ENCODE measurements at places on chromosomes 13 and 19. TPM values are rescaled to one million over a fixed set of nuclear protein-coding genes. Genes with fewer than 3 reads are reported as not detected.

DNA sequence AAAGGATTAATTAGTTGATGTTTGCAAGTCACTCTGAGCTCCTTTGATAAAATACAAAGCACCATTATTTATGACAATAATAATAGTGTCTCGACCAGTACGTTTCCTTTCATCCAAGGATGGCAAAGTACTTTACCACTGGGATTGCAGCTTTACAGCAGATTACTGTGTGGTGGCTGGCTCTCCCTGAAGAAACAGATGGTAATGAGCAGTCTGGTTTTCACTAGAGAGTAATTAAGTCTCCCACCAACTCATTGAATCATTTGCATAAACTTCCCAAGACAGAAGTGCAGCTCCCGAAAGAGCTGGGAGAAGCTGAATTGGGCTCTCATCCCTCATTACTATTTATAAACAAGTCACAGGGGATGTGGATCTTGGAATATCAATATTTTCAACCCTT, 48.7 kb downstream of the KLF5 start:
- no peak for DNase-seq

GRCh38 chr13:35733827-35734226, 257.3 kb upstream of the MAB21L1 start:
- DNase-seq: no peak

DNA sequence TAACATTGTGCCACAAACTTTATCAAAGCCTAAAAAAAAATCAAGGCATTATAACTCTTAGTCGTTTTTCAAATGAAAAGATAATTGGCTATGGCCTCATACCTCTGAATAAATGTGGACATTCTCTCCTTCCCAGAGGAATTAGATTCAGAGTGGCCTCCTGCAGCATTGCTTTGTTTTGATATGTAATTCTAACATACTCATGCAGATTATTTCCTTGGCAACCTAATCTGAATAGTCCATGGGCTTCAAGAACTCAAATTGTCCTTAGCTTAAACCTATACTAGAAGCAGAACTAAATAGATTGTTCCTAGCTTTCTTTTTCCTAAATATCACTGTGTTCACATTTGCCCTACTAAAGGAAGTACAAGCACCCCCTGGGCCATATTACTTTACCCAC, 1146.9 kb downstream of the OLFM4 start:
- no peak for DNase-seq

GRCh38 chr13:42946927-42947326, 45.1 kb downstream of the EPSTI1 start:
- DNase-seq: no peak

DNA sequence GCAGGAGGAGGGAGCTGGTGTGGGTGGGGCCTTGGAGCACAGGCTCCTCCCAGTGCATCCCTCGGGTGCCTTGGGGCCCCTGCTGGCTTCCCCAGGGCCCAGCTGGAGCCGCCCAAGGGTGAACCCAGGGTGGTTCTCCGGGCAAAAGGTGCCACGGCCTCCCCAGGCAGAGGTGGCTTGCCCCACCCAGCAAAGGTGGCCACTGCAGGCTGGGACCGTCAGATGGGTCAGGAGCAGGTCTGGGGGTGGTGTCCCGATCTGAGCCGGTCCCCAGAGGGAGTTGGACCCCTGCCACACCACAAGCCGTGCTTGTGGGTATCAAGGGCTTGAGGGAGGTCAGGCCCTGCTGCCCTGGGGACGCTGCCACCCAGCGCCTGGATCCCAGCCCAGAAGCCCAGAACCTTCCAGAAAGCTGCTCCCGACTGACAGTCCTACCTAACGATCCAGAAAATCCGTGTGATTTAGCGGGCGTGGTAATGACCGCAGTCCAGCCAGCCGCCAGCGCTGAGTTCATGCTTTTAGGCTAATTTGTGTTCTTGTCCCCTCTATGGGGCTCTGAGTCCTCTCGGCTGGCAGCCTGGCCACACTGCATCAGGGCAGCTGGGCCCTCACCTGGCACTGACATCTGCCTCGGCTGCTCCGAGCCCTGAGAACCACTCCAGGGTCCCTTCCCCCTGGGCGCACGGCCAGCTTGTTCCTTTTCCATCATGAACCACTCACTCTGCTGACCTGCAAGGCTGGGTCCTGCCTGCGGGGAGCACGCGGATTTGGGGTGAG, 5.0 kb upstream of the GRIN3B start:
- DNase-seq: no peak

- DNase-seq: no peak
Measured at GRCh38 chr19:15108845-15109767, 1.9 kb downstream of the SYDE1 start.

DNA sequence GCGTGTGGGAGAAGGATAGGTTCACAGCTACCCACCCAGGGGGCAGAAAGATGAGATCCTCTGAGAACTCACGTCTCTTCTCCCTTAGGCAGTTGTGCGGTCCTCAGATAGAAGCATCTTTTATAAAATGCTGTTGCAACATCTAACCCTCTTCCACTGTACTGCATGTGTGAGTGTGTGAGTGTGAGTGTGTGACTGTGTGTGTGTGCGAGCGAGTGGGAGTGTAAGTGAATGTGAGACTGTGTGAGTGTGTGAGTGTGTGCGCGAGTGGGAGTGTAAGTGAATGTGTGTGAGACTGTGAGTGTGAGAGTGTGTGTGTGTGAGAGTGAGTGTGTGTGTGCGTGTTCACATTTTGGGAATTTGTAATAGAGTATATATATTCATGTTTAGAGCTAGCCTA, 55.6 kb upstream of the F7 start:
- DNase-seq: no peak

DNA sequence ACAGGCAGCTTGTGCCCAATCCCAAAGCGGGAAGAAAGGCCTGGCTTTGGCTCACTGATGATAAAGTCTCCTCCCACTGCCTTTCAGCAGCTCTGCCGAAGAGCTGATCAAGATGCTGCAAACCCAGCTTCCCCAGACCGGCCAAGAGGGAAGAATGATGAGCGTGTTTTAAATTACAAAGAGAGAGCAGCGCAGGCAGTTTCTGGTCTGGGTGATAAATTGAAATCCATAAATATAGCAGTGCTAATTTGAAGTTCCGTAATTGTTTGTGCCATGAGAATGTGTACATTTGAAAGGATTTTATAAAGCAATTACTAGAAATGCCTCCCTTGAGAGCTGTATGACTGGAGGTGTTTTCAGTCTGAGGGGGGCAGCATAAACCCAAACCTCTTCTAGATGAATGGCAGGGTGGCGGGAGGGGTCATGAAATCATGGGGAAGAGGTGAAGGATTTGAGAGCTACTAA, 171.8 kb downstream of the STK24 start:
- no peak for DNase-seq

GRCh38 chr19:32921624-32922023, 50.1 kb downstream of the CEP89 start:
- no peak for DNase-seq

GRCh38 chr19:10749435-10750384, 31.8 kb downstream of the DNM2 start:
- DNase-seq: no peak

GRCh38 chr13:76600081-76600480, 286.1 kb downstream of the KCTD12 start:
- no peak for DNase-seq

DNA sequence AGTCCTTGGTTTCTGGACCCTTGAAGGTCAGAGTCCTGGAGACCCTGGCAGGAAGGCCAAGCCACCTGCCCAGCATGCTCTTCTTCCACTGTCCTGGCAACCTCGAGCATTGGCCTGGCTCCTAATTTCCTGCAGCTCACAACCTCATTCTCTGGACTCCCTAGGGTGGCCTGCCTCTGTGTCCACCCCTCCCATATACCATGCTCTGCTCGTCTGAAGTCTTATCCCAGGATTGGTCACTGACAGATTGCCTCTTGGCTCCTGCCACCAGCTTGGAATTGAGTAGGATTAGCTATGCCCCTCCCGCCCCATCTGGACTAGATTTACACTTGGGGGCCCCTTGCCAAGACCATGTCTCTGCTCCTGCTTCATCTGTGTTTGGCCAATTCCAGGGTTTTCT, 17.1 kb upstream of the WASF3 start:
- DNase-seq: no peak

GRCh38 chr13:108302279-108302678, 32.8 kb downstream of the TNFSF13B start:
- no peak for DNase-seq

GRCh38 chr19:7013678-7014077, 7.6 kb downstream of the MBD3L2B start:
- peak; percentile 26 for DNase-seq

DNA sequence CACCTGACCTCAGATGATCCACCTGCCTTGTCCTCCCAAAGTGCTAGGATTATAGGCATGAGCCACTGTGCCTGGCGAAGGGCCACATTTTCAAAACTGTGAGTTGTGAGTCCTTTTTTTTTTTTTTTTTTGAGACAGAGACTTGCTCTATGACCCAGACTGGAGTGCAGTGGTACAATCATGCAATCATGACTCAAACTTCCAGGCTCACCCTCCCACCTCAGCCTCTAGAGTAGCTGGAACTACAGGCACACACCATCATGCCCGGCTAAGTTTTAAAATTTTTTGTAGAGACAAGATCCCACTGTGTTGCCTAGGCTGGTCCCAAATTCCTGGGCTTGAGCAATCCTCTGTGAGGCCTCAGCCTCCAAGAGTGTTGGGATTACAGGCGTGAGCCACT, 3.8 kb upstream of the MYPOP start:
- no peak for DNase-seq

GRCh38 chr13:104895521-104895920, 1639.9 kb downstream of the EFNB2 start:
- no peak for DNase-seq

DNA sequence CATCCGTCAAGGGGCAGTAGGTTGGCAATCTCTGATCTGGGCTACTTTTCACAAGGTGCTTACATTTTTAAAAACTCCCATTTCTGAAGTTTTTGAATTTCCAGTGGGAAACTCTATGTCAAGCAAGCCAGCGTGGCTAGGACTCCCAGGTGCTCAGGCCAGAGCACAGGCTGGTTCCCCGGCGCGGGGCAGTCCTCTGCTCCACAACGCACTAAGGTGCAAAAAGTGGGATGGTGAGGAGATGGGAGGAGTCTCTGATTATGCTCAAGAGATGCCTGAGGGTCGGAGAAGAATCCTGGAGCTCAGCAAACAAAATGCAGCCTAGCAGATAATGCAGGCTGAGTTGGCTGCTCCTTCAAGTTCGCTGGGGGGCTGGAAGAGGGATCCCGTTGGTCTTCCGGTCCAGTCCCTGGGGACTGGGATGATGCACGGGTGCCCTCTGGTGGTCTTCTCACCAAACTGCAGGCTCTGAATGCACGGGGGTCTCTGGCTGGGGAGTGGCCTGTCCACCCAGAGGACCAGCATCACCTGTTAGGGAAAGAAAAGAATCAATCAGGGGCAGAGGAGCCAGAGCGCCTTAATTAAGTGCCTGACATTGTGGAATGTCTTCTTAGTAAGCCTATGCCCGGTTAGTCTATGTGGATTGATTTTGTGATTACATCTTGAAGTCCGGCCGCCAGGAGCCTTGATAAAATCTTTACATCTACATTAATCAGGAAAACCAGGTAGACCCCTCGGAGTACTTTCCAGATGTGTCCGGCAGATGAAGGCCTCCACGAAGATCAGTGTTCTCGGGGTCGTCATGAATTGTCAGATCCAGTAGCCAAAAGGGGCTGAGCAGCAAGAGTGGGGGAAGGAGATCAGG, 244.4 kb upstream of the MAB21L1 start:
- peak; percentile 53 for DNase-seq

DNA sequence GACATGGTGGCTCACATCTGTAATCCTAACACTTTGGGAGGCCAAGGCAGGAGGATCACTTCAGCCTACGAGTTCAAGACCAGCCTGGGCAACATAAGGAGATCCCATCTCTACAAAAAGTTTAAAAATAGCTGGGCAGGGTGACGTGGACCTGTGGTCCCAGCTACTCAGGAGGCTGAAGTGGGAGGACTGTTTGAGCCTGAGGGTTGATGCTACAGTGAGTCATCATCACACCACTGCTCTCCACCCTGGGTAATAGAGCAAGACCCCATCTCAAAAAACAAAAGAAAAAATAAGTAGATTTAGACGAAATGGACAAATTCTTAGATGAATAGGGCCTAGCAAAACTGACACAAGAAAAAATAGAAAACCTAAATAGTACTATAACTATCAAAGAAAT, 10.4 kb upstream of the GNG8 start:
- DNase-seq: no peak

DNA sequence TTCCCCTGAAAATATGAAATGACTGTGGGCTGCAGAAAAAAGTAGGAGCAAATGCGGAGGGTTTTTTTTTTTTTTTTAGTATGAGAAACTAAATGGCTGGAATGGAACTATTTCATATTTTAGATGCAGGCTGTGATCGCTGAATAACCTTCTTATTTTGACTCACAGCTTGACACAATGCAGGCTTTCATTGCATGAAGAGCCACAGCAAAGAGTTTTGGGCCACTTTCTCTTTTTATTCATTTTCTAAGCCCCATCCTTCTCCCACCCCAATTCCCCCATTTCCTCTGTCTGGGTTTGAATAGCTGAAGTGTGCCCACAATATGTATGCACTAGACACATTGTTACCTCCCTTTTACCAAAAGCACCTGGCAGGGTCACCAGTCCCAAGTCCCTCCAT, 125.9 kb downstream of the COG6 start:
- DNase-seq: no peak

DNA sequence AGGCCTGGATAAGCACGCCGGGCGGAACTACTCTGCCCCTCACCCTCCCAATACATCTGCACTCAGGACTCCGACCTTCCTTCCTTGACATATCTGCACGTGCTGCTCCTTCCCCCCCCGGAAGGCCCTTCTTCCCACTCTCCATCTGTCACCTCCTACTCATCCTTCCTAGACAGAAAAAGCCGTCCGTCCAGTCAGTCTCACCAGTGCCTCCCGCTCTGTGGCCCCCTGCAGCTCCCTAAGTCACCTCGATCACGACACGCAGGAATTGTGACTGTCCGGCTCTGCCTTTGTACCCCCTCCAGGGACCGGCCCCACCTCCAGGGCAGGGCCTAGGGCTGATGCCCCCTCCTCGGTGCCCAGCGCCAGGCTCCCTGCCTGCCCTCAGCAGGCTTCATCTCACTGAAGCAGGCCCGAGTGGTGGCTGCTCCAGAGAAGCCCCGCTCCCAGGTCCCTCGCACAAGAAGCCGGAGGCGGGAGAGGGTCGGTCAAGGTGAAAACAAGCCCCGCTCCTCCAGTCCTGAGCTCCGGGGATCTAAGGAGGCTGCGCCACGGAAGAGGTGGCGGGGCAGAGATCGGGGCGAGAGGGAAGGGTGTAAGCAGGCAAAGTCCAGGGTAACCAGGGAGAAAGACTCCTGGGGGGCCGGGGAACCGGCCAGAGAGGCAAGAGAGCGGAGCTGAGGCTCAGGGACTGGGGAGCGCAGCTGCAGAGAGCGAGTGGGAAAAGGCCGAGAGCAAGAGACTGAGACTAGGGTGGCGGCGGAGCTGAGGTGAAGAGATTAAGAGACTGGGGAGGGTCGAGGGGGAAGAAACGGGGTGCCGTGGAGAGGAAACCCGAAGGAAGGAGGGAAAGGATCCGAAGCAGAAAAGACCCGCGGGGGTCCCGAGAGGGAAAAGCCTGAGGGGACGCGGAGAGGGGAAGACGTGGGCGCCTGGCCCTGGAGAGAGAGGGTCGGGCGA, 1.1 kb downstream of the PPP6R1 start:
- peak; percentile 41 for DNase-seq

Gene ZNF554
- total RNA-seq: 2.5 TPM

Gene CD22
- 0.52 TPM for total RNA-seq

Gene FOXA3
- total RNA-seq: not detected

Gene KLK15
- not detected for total RNA-seq

Gene MUC16
- not detected for total RNA-seq

Gene PABPC3
- total RNA-seq: 0.63 TPM

Gene ZNF30
- total RNA-seq: 4.1 TPM

Gene EFNB2
- total RNA-seq: 0.08 TPM

Gene GRIN2D
- 0.08 TPM for total RNA-seq

Gene GARIN5A
- total RNA-seq: not detected

Gene CCDC8
- not detected for total RNA-seq

Data from activated CD8-positive, alpha-beta T cell treated with anti-CD3 and anti-CD28 coated beads, Interleukin-2, amount 10 ng/mL, durations not matched to agents 7 days and 5 days (primary cell).